ENCODE measurements at places on chromosomes 5 and 9.

DNA sequence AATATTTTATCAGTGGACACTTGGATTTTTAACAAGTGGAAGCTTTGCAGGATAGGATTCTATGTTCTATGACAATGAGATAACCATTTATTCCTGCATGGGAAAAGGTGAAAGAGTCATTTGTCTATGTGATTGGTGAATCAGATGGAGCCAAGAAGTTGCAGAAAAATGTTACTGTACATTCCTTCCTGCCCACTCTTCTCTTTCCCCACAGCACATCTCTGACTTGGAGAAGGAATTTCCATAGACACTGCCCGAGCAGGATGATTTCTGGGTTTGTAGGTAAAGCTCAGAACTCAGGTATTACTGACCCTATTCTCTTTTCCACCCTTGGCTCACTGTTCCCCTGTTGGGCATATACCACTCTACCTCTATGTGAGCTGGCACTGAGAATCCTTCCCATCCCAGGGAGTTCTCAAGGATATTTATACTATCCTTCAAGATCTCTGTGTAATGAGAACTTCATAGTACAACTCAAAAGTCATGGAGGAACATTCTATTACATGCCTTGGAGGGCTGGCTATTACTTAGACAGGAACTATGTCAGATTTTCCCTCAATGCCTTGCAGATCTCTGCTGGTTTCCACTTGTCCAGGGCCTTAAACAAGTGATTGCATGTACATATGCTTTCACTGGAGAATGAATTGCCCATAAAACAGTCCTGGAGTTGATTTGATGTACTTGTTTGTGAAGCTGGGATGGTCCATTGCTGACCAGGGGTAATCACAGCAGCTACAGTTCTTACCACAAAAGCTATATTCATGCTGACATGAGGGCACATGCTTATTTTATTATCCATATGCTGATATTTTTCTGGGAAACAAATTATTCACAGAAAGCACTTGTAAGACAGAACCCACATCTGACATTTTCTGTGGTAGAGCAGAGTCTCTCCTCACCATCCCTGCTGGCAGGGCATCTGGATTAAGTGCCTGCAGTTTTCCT is 24.1 kb downstream of the SLC1A3 start:
- DNase-seq, result no peak

GRCh38 chr5:66511491-66511890 is 84.7 kb upstream of the MAST4 start:
- no peak for DNase-seq

DNA sequence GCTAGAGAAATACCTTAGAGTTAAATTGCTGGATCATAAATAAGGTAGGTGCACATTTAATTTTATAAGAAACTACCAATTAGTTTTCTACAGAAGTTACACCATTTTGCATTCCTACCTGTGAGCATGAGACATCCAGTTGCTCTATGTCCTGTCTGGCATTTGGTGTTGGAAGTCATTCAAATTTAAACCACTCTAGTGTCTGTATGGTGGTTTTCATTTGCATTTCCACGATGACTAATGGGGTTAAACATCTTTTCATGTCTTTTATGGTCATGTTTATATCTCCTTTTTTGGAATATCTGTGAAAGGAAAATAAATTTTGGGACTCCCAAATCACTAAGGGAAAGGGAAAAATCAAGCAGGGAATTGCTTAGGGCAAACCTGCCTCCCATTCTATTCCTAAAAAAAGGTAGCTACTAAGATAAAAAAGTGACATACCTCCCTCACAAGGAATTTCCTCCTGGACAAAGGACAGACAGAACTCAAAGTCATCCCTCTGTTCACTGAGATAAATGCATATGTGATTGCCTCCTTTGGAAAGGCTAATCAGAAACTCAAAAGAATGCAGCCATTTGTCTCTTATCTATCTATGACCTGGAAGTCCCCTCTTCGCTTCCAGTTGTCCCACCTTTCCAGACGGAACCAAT is 31.6 kb upstream of the ADCY2 start:
- no peak for DNase-seq

- no peak for DNase-seq
Measured at GRCh38 chr5:109660301-109660700, 29.4 kb upstream of the MAN2A1 start.

DNA sequence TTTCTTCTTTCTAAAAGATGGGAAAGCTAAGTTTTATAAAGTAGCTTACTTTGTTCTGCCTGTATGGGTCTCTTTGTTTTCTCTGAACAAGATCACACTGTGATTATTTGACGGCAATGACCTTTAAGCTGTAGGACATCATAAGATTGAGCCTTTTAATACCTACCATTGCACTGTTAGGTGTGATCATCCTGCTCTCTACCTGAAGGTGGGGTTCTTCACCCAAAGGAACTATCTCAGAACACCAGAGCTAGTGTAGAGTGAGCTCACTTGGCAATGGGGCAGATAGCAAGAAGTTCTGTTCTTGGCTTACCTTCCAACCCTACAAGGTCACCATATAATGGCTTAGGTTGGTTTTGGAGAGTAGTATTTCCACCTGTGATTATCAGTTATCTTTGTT is 200.2 kb downstream of the SPATA31D1 start:
- no peak for DNase-seq

DNA sequence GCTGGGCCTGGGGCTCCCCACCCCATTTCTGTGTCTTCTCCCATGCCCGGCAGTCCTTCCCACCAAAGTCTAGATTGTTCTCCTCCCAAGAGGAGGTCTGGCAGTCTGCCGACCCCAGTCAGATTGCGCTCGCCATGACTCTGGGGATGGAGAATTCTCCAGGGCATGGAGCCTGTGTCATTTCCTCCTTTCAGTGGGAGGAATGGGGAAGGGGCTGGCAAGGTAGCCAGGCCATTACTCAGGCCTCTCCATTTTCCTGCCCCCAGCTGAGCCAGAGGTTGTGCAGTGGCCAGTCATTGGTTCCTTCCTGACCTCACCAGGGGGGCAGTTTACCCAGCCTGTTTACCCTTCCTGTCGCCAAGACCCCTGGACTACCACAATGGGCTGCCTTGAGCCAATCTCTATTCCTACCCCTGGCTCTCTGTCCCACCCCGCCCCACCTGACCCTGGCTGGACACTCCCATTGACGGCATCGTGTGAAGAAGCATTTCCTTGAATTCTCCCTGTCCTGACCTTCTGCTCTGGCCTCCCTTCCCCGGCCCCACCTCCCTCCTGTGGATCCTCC is 628 bp downstream of the SYNPO start:
- DNase-seq, result no peak

DNA sequence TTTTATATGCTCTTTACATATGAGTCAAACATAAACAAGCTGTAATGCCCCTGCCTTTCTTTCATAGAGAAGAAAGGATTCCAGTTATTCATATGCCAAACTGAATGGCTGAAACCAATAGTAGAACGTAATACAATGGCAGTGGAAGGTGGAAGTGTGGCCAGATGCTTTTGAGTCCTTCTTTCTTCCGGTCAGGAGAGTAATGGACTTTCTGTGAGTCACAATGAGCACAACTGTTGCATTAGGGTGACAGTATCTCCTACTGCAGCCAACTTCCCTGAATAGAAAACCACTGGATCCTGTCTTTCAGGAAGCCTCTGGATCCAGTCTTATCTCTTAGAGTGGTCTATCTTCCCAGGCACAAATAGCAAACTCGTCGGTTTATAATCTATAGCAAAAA is 855.2 kb downstream of the MAT2B start:
- DNase-seq, result no peak

GRCh38 chr5:176886336-176887251 is 12.6 kb downstream of the HK3 start:
- no peak for DNase-seq

- DNase-seq, result no peak
Measured at GRCh38 chr5:82308416-82308815, 30.3 kb upstream of the RPS23 start.

DNA sequence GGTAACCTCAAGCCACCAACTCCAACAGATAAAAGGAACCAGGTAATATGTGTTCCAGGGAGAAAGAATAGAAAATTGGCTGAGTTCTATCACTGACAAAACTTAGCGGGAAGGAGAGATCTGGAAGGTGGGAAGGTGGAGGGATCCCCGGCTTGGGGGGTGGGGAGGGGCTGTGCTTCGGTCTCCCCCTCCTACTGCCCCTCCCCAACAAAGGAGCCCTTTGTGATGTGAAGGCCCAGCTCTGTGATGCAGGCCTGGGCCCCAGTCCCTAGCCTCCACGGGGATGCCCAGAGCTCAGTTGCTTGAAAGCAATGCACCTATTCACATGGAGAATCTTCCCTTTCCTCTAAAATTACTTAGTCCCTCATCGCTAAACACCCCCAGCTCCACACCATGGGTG is 4.4 kb upstream of the ZNF484 start:
- DNase-seq, result no peak

GRCh38 chr5:143771189-143771588 is 40.8 kb upstream of the HMHB1 start:
- no peak for DNase-seq

GRCh38 chr5:65730910-65731309 is 8.9 kb downstream of the NLN start:
- no peak for DNase-seq

DNA sequence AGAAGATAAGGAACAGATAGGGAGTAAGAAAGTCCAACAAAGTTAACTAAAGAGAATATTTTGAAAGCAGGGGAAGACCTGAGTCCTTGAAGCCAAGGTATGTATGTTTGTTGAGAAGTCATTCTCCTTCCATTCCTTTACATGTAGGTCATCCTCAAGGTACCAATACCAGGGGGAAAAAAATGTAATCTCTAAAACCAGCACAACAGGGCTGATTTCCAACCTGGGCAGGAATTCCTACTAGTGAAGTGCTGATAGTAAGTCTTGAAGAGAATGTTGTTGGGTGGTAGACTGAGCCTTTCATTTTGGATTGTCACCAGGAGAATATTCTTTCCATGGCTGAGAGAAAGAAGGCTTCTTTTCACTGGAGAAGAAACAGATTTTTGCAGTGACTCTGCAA is 117.1 kb upstream of the ZNF462 start:
- no peak for DNase-seq

GRCh38 chr5:115450741-115451140 is 93.8 kb downstream of the FEM1C start:
- DNase-seq, result no peak

GRCh38 chr9:113293285-113293878 is 9.8 kb downstream of the RNF183 start:
- no peak for DNase-seq

DNA sequence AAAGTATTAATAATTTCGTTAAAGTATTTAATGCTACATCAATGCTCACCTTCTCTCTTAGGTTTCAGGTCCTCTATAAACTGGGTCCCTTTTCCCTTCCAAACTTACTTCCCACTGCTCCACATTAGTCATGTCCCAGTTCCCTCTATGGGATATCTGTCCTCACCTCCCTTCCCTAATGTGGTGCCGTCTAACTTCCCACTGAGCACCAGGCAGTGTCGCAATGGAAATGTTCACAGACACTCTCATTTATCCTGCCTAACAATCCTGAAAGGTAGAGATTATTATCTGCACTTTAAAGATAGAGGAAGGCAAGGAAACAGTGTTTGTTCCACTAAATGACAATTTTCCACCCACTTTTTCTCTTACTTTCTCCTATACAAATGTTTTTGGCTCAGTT is 329.7 kb downstream of the CWC27 start:
- DNase-seq, result no peak

- DNase-seq, result peak; percentile 73
Measured at GRCh38 chr5:1385395-1386273, 40.7 kb upstream of the CLPTM1L start.

DNA sequence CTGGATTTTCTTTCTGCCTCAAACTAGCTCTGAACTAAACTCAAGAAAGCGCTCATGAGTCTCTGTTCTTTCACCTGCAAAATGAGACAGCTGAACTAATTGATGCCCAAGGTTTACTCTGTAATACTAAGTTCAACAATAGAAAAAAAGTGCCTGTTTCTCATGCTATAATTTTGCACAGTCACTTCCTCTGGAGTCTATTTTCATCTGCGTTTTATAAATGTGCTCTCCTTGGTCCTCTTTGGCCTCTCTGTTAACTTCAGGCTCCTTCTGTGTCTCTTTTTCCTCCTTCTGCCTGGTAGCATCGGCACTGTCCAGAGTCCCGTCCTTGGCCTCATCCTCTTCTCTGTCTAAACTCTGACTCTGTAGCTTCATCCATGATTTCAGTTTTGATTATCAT is 311.9 kb upstream of the TLE4 start:
- no peak for DNase-seq

DNA sequence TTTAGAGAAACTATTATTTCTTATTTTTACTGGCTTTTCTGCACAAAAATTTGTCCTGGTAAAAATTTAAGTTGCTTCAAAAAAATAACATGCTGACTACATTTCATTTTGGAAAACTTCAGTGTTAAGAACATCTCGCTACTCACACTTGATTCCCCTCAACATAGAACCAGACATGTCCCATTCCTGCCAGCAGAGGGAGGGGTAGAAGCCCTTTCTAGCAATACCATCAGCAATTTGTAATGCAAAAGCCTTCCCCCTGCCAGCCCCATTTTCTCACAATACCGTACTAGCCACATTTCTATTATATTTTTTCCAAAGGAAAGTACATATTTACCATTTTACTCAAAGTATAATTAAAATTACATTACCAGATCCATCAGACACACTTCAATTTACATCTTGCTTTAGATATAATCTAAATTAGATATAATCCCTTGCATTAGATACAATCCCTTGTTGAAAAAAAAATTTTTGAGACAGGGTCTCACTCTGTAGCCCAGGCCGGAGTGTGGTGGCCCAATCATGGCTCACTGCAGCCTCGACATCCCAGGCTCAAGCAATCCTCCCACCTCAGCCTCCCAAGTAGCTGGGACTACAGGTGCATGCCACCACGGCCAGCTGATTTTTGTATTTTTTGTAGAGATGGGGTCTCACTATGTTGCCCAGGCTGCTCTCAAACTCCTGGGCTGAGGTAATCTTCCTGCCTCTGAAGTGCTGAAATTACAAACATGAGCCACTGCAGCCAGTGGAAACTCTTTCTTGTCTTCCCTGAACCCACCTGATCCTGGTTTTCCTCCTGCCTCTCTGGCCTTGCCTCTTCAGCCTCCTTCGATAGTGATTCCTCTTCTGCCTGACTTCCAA is 39.6 kb upstream of the IDNK start:
- no peak for DNase-seq

DNA sequence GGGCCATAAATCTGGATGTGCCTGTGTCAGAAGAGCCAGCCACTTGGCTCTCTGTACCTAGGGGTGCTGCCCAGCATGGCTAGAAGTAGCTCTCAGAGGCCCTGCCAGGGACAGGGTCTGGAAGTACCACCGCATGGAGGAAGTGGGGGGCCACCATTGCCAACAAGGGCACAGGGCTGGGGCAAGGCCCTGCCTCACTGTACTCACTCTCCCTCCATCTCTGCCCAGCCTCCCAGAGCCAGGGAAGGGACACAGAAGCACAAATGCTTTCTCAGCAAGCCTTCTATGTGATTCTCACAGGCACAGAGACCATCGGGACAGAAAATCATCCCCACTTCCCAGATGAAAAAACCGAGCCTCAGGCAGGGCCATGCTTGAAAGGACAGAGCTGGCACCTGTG is 138.1 kb downstream of the C5orf15 start:
- DNase-seq, result no peak
